GM19239 (cell line): ENCODE measurements at places on chromosomes 4 and X.
A peak's percentile ranks its signal among the peaks of the same experiment; 100 is the strongest.

GRCh38 chr4:5469151-5469775 is 239.1 kb downstream of the EVC2 start:
- DNase-seq, result no peak

- peak; percentile 46 for DNase-seq
Observed at GRCh38 chr4:140884431-140885058, 128.4 kb upstream of the TBC1D9 start.

DNA sequence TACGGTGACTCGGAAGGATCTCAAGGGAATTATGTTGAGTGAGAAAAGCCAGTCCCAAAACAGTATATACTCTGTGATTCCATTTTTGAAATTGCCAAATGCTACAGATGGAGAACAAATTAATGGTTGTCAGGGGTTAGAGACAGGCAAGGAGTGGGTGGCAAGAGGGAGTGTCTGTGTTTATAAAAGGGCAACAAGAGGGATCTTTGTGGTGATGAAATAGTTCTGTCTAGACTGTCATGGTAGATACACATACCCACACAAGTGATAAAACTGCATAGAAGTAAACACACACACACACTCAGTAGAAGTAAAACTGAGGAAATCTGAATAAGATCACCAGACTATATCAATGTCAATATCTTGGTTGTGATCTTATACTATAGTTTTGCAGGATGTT is 92.7 kb downstream of the CD99L2 start:
- DNase-seq, result no peak

- no peak for DNase-seq
Observed at GRCh38 chr4:53617101-53617680, 25.9 kb upstream of the LNX1 start.

DNA sequence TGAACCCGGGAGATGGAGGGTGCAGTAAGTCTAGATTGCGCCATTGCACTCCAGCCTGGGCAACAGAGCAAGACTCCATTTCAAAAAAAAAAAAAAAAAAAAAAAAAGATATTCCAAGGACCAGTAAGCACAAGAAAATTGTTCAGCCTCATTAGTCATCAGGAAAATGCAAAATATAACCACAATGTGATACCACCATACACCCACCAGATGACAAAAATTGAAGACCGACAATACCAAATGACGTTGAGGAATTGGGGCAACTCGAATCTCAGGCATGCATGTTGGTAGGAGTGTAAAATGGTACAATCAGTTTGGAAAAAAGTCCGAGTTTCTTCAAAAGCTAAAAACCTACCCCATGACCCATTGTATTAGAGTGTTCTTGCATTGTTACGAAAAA is 130.2 kb upstream of the FAM9B start:
- no peak for DNase-seq

GRCh38 chr4:112563431-112564200 is 47.6 kb upstream of the NEUROG2 start:
- no peak for DNase-seq

DNA sequence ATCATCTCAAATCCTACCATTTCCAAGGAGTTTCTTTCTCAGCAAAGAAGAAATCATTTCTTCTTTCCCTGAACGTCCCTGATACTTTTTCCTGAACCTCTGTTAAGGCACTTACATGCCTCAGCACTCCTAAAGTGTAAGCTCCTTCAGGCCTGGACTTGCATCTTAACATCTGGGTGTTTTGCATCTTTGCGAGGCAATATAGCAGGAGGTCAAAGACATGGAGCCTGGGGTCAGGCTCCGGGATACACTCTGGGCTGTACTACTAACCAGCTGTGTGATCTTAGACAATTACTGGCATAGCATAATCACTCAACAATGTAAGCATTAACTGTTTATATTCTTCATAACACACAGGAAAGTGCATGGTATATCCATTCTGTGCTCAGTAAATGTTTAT is 275.5 kb upstream of the BOD1L1 start:
- DNase-seq, result no peak

DNA sequence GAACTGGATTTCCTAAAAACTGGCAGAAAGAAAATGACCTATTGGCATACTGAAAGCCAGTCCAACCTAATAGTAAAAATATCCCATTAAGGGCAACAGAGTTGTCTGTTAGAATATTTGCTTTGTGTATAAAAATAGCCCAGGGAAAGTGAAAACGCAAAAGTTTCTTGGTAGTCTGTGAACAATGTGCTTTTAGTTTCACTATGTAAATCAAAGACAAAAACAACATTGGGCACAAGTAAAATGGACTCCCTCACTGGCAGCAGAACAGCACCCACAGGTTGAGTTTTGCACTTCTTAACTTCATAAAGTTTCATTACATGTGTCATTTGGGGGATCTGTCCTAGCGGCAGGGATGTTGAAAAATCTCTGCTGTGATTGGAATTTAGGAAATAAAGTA is 4.3 kb upstream of the FGG start:
- DNase-seq, result peak; percentile 24

- no peak for DNase-seq
Observed at GRCh38 chrX:107713543-107714205, 61.9 kb downstream of the TSC22D3 start.

GRCh38 chrX:69321789-69322188 is 156.5 kb upstream of the PJA1 start:
- DNase-seq, result no peak

GRCh38 chr4:10180927-10181744 is 64.5 kb upstream of the WDR1 start:
- DNase-seq, result peak; percentile 40

DNA sequence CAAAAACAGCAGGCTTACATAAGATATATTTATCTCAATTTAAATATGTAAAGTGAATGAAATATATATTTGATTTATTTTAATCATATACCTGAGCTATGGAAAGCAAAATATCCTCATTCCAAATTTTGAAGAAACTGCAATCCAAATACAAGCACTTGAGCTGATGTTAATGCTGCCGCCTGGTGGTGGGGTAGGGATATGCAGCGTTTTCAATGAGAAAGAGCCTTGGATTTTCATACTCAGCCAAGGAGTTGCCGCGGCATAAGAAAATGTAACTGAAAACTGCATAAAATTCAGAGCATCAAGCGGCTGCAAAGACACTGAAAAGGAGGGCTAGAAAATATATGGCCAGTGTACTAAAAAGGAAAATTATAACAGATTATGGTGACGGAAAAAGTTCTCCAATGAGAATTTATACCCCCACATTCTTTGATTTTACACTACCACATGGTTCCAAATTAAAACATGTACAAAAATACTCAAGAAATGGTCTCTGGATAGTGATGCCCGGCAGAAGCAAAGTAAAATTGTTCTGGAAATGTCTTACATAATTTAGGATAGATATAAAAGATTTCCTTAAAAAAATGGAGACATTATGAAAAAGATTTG is 660.3 kb upstream of the PITX2 start:
- peak; percentile 7 for DNase-seq

GRCh38 chr4:99405433-99406115 is 29.6 kb downstream of the ADH7 start:
- no peak for DNase-seq

- DNase-seq, result no peak
Observed at GRCh38 chrX:1614927-1615326, at the start of gene ASMT. TSS of gene ASMT (plus strand) at chrX:1615059. CDS start at chrX:1615200, 141 bp downstream.

DNA sequence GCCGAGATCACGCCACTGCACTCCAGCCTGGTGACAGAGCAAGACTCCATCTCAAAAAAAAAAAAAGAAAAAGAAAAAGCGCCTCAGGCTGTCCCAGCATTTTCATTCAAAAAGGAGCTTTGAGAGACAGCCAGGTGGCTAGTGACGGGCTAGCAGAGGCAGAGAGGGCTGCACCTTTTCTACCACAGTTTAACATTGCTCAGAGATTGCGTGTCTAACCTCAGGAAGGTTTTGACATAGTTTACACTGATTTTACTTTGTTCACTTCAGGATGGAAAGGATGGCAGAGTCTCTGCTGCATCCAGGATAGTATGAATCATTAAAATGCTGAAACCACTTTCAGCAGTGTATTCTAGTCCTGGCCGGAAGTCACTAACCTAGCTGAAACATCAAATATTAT is 28.1 kb downstream of the ZFP42 start:
- DNase-seq, result no peak

DNA sequence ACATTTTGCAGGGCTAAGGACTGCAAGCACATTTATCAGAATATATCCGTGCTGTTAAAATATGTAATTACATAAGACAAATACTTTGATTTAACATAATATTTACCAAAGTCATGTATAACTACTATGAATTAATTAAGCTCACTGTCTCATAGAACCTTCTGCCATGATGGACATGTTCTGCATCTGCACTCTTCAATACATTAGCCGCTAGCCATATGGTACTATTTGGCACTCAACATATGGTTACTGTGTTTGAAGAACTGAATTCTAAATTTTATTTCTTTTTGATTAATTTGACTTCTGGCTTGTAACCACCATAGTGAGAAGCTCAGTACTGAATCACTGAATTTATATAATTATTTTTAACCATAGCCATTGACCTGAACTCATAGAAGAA is 427.0 kb upstream of the TRAM1L1 start:
- no peak for DNase-seq

- no peak for DNase-seq
Observed at GRCh38 chr4:120132935-120133334, 66.3 kb upstream of the MAD2L1 start.

- no peak for DNase-seq
Observed at GRCh38 chrX:142978130-142978684, 47.5 kb upstream of the SPANXN4 start.

DNA sequence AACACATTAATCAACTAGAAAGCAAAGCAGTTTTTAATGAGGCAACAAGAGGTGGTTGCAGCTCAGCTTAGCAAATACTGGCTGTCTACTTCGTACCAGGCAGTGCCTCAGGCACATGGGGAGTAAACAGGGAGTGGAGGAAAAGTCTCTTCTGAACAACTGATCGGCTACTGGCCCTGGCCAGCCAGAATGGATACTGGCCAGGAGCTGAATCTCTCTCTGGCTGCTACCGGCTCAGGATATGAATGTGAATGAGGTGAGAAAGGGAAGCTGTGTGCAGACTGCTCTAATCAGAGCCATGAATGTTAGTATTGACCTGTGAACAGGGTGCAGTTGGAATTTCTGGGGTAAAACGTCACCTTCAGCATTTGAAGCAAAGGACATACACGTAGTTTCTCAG is 77.3 kb downstream of the STK32B start:
- no peak for DNase-seq

DNA sequence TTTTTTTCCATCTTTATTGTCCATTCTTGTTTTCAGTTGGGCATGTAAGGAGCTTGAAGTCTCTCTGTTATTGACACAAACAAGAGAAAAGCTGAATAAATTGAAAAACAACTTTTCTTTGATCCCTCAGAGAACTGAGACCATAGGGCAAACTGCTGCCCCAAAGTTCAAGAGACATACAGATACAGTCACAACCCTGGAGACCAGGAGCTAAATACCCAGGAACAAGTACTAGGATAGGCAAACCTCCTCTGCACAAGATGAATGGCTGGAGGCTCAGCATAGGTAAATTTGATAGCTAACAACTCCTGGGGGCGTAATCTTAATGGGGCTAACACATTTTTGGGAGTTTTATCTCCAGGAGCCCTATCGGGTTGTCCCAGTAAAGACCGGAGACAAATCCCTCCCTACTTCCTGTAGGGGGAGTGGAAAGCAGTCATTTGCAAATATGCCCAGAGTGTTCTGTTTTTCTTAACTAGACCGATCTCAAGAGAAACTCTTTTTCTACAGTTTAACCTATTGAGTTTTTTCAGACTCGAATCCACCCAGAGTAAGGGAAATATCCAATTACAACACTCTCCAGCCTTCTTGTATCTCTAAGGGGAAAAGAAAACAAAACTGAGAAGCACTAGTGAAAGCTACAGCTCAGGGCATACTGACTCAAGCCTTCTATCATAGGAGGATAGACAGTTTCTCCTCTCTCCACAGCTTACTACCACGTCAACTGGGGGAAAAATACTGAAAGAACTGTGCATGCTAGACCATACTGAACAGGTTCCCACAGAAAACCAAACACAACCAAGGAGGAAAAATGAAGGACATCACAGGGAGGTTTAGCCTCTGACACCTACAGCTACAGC is 23.1 kb downstream of the MAGEA8 start:
- no peak for DNase-seq
